Activated effector memory CD4-positive, alpha-beta T cell treated with Interleukin-2 at 50 U/mL for 16 hours (primary cell): ENCODE measurements at places on chromosomes 4 and X.

- no peak for DNase-seq
These were observed 292.2 kb downstream of the ZIC3 start for GRCh38 chrX:137858106-137858505.

- DNase-seq: no peak
These were observed 11.7 kb downstream of the PROM1 start for GRCh38 chr4:16072168-16072567.

DNA sequence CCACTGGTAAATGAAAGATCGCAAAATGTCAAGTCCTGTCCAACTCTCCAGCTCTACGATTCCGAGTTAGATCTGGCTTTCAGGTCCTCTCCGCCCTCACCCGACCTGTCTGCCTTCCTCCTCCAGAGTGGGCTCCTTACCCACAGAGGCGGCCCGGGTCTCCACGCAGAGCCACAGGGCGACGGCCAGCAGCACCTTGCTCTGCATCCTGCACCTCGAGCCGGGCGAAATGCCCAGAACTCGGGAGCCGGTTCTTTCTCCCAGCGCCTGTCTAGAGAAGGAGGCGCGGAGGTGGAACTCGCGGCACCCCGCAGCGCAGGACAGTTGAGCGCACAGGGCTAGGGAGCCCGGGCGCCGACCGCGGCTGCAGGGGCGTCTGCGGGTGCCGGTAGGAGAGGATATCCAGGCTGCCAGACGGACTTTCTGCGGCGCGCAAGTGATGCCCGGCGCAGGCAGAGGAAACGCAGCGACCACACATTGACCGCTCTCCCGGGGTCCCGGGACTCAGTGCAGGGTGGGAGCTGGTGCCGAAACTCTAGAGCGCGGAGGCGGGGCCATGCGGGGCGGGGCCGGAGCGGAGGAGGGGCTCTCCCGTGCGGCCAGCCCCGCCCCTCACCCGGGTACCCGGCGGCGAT lies at the start of gene KDR:
KDR (minus strand) TSS at position 509 of the 635 bp plus-strand sequence; CDS start at position 207, 302 bp downstream.
- no peak for DNase-seq

GRCh38 chr4:7968262-7968896 lies 28.7 kb upstream of the AFAP1 start:
- DNase-seq: no peak

DNA sequence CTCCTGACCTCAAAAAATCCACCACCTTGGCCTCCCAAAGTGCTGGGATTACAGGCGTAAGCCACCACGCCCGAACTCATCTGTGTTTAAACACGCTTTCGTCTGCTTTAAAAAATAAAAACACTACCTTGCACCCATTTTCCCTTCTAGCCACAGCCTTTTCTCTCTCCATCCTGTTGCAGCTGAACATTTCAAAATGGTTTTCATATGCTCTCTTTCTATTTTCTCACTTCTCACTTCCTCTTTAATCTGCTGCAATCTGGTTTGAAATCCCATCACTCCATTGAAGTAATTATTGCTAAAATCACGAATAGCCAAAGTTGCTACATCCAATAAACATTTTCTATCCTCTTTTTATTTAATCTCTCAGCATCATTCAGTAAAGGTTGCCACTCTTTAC lies 70.0 kb downstream of the DCHS2 start:
- no peak for DNase-seq

GRCh38 chr4:88215351-88215750 lies 56.9 kb upstream of the ABCG2 start:
- DNase-seq: no peak

DNA sequence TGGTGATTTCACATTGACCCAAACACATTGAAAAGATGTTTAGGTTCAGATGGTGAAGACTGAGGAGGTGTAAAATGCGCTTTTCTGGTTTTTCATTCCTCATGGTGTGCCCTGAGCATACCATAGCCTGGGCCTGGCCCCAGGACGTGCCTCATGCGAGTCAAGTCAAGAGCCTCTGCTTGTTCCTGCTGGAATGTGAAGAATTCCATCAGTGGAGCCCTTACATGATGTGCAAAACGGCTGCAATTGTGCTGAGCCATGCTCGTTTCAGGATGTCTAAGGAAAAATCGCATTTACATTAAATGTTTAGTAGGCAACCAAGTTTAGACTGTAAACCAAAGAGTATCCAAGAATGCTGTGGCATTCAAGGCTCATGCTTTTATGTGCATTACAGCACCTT lies 34.9 kb downstream of the GYG2 start:
- no peak for DNase-seq

DNA sequence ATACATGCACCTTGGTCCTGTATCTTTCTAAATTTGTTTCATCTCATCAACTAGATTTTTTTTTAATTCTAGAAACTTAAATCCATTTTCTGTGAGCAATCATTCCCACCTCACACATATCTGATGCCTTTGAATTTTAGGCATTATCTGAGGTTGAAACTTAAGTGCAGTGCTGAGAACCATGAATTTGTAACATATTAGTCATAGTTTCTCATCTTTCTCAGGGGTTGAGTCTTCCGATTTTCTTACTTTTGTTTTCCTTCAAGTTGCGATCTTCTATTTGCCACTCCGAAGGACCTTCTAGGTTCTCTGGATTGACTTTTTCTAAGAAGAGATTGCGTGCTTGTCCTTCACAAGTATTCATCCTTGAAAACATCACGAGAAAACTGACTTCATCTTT lies 3.7 kb upstream of the NR0B1 start:
- DNase-seq: no peak

GRCh38 chr4:172707622-172708021 lies 461.0 kb upstream of the GALNT7 start:
- DNase-seq: no peak

DNA sequence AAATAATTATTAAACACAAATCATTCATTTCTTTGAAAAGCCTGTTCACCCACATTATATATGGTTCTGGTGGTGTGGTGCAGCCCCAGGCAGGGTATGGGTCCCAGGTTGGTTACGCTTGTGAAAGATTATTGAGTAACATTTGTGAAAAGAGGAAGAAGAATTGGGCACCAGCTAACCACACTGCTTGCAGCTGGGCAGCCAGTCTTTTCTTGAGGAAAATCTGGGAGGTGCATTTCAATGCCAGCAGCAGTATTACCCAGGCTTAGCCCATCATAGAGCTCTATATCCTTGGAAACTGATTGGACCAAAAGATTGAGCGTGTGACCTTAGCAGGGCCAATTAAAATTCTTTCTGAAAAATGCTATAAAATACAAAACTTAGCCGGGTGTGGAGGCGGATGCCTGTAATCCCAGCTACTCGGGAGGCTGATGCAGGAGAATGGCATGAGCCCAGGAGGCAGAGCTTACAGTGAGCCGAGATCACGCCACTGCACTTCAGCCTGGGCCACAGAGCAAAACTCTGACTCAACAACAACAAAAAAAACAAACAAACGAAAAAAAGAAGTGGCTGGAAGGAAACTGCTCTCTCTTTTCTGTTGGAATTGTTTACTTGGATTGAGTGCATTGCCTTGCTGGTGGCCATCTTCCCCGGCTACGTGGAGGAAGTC lies 9.7 kb upstream of the PLAC8 start:
- no peak for DNase-seq

DNA sequence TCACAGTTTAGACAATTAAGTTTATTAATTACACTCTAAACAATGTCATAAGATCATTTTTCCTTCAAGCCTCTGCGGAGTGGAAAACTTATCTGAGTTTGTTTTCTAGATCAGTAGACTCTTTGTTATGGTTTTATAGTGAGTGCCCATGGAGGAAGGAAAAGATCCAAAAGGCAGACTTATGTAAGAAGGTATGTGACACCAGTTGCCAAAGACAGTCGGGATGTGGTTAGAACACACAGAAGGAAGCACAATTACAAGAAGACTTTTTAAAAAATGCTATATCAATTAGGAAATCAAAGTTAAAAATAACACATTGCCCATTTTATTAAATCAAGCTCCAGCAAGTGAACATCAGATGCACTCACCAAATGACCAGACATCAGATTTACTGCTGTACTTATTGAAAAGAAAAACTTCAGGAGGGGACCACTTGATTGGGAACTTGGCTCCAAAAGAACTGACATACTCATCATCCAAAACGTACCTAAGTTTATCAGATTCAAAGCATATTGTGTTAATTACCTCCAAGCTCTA lies 57.1 kb downstream of the NIPAL1 start:
- DNase-seq: no peak

- no peak for DNase-seq
These were observed 2.3 kb downstream of the HAUS7 start for GRCh38 chrX:153468008-153468580.

DNA sequence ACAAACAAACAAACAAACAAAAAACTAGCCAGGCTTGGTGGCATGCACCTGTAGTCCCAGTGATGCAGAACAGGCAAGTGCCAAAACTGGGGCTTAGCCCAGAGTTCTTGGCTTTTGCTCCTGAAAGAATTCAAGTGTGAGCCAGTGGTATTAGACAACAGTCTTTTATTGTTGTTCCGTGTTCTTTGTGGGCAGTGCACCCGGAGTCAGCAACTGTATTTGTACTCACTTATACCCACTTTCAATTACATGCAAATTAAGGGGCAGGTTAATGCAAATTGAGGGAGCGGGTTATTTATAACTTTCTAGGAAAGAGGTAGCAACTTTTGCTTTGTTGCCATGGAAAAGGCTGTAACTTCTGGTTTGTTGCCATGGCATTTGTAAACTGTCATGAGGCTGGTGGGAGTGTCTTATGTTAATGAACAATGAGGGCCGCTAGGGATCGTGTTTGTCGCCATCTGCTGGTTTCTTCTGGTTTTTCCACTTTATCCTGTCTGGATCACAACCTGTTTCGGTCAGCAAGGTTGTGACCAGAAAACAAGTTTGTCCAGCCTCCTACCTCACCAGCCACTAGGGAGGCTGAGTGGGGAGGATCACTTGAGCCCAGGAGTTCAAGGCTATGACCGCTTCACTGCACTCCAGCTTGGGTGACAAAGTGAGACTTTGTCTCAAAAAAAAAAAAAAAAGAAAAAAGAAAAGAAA lies 88.8 kb upstream of the ESX1 start:
- no peak for DNase-seq

DNA sequence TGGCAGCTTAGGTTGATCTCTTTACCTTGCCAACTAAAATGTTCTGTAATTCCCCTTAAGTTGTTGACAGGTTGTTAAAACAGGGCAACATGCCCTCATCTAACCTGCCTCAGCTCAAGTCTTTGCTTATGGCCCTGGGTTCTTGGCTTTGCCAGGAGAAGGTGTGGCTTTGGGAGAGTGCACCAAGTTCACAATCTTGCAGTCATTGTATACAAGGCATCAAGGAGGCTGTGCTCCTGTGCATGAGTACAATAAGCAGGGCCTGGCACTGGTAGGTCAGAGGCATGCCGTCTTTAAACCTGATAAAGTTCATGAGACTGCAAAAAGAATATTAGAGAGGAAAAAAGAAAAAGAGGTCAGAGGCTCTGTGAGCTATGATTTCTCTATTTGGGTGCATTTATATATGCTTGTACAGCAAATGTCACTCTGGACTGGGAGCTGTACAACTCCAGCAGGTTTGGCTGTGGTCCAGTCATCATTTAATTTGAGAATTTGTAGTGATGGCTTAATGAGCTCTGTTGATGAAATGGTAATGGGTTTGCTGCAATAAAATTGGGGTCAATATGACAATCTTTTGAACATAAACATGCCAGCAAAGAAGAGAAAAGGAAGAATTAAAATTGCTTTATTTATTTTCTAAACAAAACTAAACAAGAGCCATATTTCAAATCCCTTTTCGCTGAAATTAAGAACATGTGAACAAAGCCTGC lies 30.3 kb downstream of the AREG start:
- no peak for DNase-seq

DNA sequence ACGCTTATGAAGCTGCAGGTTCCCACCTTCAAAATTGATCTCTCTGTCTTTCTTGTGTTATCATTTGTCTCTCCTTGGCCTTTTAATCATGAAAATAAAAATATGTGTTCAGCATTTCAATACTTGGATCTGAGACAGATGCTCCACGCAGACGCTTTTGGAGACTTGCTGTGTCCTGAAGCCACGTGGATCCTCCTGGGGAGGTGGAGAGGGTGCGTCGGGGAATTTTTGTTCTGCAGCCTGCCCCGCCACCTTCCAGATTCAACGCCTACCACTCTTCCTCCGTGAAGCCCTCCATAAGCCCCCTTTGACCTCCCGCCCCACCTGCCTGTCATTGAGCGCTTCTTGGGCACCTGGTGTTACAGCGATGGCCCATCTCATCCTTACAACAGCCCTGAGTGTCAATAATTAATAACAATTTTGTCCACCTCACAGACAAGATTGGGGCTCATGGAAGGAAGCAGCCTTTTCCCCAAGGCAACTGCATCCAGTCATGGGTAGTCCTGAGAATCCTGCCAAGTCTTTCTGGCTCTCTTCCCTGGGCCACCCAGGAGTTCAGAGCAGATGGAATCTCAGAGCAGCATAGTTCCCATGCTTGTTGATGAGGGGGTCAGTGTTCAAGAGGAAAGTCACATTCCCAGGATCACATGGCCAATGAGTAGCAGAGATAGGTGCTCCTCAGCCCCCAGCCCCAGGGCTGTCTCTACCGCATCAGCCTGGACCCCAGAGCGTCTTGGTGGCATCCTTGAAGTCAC lies 172.6 kb upstream of the PSAPL1 start:
- DNase-seq: no peak
